ENCODE measurements at places on chromosomes 2 and 18.

DNA sequence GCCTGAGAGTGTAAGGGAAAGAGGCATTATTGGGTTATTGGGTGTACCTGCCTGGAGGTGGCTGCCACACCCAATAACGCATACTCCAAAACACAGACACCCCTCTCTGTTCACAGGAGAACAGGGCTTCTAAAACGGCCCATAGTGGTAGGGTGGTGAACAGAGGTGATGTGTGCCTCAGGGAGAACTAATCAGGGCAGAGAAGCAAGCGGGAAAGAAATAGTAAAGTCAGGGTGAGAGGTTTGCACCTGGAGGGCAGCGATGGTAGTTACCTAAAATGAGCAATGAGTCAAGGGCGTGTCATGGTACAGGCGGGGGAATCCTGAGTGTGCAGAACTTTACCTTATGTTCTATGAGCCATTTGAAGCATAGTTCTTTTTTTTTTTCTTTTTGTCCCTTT, 21.6 kb upstream of the VPS4B start:
- no peak for DNase-seq

GRCh38 chr2:117126656-117127055, 687.8 kb upstream of the DDX18 start:
- DNase-seq = no peak

DNA sequence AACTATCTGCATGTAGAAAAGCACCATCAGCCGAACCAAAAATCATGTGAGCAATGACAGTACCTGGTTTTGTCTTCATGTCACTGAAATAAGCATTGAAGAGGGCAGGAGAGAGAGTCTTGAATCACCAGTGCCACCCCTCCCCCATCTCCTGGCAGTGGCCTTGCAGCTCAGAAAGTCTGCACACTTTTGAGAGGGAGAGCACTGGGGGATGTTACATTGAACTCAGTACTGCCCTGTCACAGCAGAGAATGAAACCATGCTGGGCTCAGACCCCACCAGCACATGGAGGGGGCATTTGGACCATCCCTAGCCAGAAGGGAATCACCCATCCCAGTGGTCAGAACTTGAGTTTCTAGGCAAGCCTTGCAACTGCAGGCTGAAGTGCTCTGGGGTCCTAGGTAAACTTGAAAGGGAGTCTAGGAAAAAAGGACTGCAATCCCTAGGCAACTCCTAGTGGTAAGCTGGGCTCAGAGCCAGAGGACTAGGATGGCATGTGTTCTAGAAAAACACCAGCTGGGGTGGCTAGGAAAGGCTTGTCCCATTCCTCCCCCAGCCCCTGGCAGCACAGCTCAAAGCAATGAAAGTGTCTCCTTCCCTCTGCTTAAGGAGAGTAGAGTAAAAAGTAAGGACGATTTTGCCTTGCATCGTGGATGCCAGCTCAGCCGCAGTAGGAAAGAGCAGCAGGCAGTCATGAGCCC, 259.9 kb upstream of the MYT1L start:
- DNase-seq = no peak

DNA sequence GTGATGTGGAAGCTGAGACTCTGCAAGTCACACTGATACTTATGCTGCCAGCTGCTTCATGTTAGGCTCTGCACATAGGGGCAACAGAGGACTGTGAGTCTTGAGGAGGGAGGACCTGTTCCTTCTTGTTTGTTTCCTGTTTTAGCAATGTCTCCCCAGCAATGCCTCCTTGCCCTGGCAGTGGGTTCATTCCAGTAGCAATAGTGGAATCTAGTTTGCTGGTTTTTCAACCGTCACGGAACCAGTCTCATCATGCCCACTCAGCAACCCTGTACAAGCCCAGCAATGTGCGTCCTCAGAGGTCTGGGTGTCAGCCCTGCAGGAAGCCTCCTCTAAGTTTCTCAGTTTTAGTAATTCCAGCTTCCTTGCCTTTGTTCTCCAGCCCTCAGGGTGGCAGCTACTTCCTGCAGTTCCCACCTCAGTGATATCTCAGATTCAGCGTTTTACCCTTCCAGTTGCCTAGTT, 20.5 kb upstream of the ITGB6 start:
- DNase-seq = no peak

DNA sequence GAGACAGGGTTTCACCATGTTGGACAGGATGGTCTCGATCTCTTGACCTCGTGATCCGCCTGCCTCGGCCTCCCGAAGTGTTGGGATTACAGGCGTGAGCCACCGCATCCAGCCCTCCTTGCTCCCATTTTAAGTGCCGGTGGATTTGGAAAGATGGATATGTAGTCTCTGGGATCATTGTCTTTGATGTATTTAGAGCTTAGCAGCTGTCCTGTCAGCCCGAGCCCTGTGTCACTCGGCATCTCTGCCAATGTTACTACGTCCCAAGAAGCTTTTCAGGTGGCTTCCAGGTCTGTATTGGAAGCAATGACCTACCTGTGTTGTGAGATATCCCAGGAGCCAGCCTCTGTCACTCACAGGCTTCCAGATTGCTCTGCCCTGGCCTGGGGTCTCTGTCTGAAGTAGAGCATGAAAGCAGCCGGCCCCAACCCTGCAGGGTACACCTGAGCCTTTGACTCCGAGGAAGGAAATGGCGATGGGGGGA, 35.3 kb downstream of the MAP4K4 start:
- no peak for DNase-seq

- no peak for DNase-seq
These were observed 112.7 kb upstream of the TACR1 start for GRCh38 chr2:75311993-75312392.

GRCh38 chr18:80201739-80202138, 45.6 kb downstream of the PARD6G start:
- no peak for DNase-seq

GRCh38 chr18:60987963-60988362, 345.3 kb upstream of the CDH20 start:
- no peak for DNase-seq

- DNase-seq = no peak
These were observed 156.9 kb downstream of the CCBE1 start for GRCh38 chr18:59540346-59540745.

- DNase-seq = no peak
These were observed 61.3 kb downstream of the ATL2 start for GRCh38 chr2:38315707-38316333.

GRCh38 chr2:44579837-44580230, 218.1 kb downstream of the CAMKMT start:
- DNase-seq = no peak

DNA sequence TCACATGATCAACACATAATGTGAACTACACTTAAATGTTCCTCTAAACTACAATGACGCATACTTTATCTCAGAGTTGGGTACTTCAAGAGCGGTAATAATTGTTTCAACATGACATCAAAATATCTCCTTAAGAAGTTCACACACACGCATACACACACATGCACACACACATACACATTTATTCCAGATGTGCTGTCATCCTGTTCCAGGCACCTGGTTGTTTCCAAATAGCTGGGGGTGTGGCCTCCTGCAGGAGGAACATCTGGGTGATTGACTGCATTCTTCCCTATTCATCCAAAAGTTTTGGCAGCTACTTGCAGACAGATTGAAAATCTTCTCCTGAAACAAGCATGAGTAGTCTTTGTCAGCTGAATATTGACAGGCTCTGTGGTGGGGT, 37.9 kb upstream of the PIK3C3 start:
- no peak for DNase-seq

DNA sequence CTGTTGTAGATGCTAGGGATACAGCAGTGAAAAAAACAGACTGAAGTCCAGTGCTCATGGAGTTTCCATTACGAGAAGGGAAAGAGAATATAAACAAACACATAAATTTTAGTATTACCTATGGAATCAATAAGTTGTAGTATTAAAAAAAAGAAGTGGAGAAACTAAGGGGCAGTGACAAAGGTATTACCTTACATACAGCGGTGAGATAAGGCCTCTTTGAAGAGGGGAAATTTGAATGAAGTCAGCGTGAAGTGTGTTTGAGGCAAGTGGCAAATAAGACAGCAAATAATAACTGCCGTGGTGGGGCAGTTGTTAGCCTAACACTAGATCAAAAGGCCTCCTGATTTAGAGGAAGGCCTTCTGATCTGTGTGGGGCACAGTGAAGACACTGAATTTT, 57.9 kb downstream of the TLK1 start:
- no peak for DNase-seq

- no peak for DNase-seq
These were observed 42.0 kb upstream of the UBE2E3 start for GRCh38 chr2:180938451-180938850.

DNA sequence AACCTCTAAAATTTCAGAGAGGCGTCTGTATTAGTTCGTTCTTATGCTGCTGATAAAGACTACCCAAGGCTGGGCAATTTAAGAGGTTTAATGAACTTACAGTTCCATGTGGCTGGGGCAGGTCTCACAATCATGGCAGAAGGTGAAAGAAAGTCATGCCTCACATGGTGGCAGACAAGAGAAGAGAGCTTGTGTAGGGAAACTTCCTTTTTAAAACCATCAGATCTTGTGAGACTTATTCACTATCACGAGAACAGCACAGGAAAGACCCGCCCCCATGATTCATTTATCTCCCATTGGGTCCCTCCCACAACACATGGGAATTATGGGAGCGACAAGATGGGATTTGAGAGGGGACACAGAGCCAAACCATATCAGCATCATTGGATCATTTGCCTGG, 183.2 kb upstream of the SIX2 start:
- DNase-seq = no peak

DNA sequence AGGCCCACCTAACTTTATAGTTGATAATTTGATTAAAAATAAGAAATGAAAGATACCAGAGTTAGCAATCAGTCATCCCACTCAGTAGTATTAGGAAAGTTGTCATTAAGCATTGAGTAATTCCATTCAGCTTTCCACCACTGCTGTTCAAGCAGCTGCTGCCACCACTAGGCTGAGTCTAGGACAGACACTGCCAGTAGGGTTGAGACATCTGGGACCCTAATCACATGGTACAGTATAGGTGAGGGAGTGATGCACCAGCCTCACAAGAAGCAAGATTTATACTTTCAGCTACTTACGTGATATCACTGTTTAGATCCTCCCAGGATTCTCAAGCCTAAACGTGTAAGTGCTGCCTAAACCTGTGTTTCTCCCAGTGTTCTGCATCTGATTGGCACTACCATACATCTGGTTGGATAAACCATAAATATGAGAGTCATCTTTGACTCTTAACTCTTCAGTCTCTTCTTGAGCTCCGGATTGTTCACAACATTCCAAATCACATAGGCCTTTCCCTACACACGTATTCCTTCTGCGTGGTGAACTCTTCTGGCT, 3.2 kb downstream of the UBXN4 start:
- no peak for DNase-seq

All from tibial artery (tissue), 4 donors.